Osteoblast (primary cell): ENCODE measurements at places on chromosomes 16 and 17. TPM values are rescaled to one million over a fixed set of nuclear protein-coding genes. Genes with fewer than 3 reads are reported as not detected.

The ADCY9 gene
- total RNA-seq, result 27.4 and 29.3 TPM in 2 replicates

GRCh38 chr17:28178800-28179199 is 136.3 kb downstream of the NLK start:
- H3K4me3 ChIP-seq, result no peak overlapping the region
- peaks cover 7% of the 10 kb centered on the region for H3K36me3 ChIP-seq
- no peaks in the 10 kb centered on the region for H3K4me1 ChIP-seq
- no peak for DNase-seq

- H3K27ac ChIP-seq, result no peak overlapping the region
- no peaks in the 10 kb centered on the region for H3K27me3 ChIP-seq
- no peak overlapping the region for H3K4me3 ChIP-seq
- no peaks in the 10 kb centered on the region for H3K4me1 ChIP-seq
- DNase-seq, result no peak
These were observed 324.7 kb upstream of the C16orf82 start for GRCh38 chr16:26742040-26742439.

The CDH13 gene
- total RNA-seq, result 102 and 104 TPM in 2 replicates

DNA sequence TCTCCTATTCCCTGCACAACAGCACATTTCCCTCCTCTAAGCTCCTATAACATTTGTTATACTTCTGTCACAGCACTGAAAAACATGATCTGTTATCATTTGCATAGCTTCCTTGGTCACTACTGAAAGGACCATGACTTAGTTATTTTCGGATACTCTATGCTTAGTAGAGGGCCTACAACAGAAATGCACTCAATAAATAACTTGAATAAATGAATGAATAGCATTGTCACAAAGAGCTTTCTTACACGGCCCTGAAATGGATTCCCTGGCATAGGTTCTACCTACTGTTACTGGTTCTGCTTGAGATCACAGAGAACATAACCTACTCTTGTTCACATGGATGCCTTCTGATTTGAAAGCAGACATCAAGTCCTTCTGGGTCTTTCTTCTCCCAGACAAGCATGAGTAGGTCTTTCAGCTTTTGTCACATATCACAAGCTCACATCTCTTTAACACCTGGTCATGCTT is 41.6 kb downstream of the MYO1D start:
- DNase-seq, result no peak
- H3K27ac ChIP-seq, result no peak overlapping the region
- no peaks in the 10 kb centered on the region for H3K36me3 ChIP-seq
- H3K4me1 ChIP-seq, result no peaks in the 10 kb centered on the region
- H3K27me3 ChIP-seq, result no peaks in the 10 kb centered on the region

DNA sequence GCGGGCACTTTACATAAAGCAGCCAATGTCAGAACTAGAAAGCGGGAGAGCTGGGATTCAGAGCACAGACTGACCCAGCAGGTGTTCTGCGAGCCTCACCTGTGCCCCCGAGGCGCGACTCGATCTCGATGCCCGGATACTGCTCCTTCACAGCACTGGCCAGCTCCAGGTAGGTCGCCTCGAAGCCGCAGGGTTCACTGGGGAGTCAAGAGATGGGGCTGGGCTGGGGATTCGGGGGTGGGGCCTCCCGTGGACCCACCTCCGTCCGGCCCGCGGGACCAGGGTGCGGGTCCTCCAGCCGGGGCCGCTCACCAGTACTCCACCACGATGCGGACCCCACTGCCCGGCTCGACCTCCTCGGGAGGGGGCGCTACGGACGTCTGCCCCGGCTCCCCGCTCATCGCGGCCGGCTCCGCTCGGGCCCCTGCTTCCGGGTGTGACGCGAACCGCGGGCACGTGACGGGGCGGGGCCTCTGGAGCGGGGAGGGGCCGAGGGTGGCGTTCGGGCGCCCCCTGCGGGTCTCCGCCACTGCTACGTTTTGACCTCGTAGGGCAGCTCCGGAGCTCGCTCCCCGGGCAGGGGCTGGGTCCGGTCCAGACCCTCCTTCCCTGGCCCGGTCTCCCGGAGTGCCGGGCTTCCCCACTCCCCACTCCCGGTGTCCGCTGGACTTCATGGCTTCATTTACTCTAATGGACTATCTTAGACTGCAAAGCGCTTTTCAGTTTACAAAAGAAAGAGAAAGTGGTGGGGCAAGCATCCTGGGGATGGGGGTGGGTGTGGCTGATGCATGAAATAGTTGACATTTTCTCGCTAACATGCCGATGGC is at the start of gene MIEN1:
TSS of gene MIEN1 (minus strand) at position 438 of the 827 bp plus-strand sequence. CDS start at position 401, 37 bp downstream.
- no peaks in the 10 kb centered on the region for H3K27me3 ChIP-seq
- H3K27ac ChIP-seq, result peak within 1 kb of the TSS; percentile 69
- DNase-seq, result peak; percentile 99
- H3K4me1 ChIP-seq, result peaks cover 6% of the 10 kb centered on the region
- H3K36me3 ChIP-seq, result peaks cover 14% of the 10 kb centered on the region
- peak within 1 kb of the TSS; percentile 83 for H3K4me3 ChIP-seq

The MYCBPAP gene
- 0.36 and 0.88 TPM in 2 replicates for total RNA-seq
